ENCODE measurements at places on chromosomes 2 and 18.

DNA sequence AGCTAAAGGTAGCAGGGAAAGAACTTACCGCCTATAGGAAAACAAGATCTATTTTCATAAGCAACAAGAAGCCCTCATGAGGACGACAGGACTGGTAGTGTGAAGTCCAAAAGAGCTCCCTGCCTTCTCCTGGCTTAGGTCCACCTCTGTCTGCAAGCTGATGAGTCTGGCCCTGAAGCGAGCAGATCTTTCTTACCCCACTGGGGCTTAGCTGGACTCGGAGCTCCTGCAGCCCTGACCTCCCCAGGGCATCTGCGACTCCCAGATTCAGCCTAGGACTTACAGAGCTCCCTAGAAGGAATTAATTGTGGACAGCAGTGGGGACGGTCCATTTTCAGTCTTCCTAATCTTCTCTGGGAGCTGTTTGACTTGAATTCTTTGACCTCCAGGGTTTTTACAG is 53.7 kb downstream of the MCFD2 start:
- no peak for DNase-seq

DNA sequence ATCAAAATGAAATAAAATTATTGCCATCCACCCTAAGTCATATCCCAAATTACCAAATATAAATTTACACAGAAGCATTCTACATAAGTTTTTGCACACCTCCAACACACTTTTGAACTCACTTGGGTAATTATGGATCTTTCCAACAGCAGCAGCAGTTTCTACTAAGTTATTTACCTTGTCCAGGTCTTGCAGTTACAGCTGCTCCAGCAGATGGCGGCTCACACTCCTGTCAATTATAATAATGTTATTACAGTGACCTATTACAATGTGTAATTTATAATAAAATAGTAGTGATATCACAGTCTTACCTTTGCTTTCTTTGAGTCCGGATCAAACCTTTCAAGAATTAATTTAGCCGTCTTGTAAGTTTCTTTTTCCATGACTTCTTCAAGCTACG is 37.9 kb downstream of the LNPK start:
- peak; percentile 53 for DNase-seq

GRCh38 chr18:2923464-2923863 is 76.7 kb downstream of the EMILIN2 start:
- no peak for DNase-seq

DNA sequence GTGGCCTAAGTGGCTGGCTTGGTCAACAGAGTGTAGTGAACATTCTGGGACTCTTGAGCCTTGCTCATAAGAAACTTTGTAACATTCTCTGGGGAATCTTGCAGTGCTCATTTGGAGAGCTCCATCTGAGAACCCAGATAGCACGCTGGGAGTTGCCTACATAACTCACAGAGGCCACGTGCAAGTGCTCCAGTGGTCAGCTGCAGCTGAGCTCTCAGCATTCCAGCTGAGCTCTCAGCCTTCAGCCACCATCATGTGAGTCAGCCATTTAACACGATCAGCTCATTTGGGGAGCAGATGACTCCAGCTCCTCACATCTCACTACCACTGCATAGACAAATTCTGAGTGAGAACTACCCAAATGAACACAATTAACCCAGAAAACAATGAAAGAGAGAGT is 25.5 kb upstream of the CTNNA2 start:
- no peak for DNase-seq

DNA sequence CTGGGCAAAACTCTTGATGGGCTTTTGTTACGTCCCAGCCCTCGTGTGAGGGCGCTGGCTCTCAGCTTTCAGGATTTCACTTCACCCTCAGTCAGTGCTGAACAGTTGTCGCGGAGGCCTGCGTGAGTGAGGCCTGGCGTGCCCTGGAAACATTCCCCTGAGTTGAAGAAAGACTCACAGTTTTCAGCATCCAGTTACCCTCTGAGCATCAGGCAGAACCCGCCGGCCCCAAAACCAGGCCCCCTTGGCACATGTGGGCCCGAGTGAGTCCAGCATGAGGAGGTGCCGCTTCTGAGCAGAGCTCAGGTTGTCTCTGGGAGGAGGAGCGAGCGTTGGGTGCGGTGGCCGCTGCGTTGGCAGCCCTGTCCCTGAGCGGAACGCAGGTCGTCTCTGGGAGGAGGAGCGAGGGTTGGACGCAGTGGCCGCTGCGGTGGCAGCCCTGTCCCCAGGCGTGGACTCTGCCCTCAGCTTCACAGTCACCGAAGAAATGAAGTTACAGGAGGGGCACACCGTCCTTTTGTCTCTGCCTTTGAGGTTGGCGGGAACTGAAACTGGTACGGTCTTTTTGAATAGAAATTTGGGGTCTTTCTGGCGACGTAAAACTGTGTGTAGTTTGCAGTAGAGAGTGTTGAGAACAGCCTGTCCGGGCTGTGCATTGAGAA is at the start of gene NEU4:
TSS of gene NEU4 (plus strand) at position 473 of the 662 bp plus-strand sequence. CDS start 5,292 bp downstream, outside the sequence.
- DNase-seq = no peak

- no peak for DNase-seq
Observed at GRCh38 chr2:120702801-120703200, 32.9 kb upstream of the GLI2 start.

Measured in NCI-H524 (cell line).